Fibroblast of skin of left quadriceps (primary cell): ENCODE measurements at places on chromosomes 7 and 10.

DNA sequence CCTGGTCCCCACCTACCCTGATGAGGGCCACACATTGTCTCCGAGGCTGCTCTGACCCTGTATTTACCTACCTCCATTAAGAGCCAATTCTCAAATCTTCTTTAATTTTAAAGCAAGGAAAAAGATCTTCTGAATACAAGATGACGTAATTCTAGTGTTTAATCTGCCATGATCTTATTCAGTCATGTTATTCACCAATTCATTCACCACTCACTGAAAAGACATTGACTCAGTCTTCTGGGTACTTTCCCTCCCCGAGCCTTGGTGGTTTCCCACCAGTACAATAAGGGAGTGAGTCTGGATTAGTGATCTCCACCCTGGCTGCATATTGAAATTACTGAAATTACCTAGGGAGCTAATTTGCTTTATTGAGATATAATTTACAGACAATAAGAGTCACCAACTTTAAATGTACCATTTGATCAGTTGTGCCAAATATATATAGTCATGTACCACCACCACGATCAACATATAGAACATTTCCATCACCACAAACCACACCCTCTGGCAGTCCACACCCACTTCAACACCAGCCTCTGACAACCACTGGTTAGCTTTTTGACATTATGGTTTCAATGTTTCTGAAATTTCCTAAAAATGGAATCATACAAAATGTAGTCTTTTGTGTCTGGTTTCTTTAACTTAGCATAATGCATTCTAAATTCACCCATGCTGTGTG lies 117.5 kb upstream of the UNC5B start:
- no peak for DNase-seq

GRCh38 chr10:69628891-69629290 lies 1.2 kb upstream of the FAM241B start:
- DNase-seq: no peak

DNA sequence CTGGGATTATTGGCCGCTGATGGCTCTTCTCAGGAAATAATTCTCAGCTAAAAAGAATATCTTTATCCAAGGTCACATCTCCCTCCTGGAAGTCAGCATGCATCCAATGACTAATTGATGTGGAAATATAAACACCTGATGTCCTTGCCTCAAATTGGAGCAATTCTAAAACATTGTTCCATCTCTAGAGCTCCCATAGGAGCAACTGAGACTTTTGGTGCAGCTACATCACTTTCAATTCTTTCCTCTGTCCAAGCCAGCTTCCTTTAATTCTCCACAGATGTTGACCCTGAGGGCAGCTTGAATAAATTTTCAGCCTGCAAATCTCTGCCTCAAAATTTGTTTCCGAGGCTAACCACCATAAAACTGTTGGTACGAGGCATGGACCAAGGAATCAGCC lies 43.9 kb upstream of the KCND2 start:
- no peak for DNase-seq

- DNase-seq: no peak
Observed at GRCh38 chr7:130065500-130066152, 4.7 kb upstream of the KLHDC10 start.

DNA sequence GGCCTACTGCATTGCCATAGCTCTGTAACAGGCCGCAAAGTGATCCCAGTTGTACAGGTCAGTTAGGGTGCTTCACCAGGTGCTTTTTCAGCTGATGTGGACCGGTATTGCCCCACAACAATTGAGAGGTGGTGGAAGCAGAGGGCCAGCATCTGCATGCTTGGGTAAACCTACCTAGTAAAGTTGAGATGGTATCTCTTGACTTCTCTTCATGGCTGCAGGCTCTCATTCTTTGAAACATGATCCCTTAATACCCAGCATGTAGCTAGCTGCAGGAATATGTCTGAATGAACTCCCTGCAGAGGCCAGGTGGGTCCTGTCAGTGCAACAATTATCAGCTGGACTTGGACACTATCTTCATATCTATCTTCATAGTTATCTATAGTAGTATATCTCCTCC lies 60.7 kb upstream of the CCDC6 start:
- DNase-seq: no peak

DNA sequence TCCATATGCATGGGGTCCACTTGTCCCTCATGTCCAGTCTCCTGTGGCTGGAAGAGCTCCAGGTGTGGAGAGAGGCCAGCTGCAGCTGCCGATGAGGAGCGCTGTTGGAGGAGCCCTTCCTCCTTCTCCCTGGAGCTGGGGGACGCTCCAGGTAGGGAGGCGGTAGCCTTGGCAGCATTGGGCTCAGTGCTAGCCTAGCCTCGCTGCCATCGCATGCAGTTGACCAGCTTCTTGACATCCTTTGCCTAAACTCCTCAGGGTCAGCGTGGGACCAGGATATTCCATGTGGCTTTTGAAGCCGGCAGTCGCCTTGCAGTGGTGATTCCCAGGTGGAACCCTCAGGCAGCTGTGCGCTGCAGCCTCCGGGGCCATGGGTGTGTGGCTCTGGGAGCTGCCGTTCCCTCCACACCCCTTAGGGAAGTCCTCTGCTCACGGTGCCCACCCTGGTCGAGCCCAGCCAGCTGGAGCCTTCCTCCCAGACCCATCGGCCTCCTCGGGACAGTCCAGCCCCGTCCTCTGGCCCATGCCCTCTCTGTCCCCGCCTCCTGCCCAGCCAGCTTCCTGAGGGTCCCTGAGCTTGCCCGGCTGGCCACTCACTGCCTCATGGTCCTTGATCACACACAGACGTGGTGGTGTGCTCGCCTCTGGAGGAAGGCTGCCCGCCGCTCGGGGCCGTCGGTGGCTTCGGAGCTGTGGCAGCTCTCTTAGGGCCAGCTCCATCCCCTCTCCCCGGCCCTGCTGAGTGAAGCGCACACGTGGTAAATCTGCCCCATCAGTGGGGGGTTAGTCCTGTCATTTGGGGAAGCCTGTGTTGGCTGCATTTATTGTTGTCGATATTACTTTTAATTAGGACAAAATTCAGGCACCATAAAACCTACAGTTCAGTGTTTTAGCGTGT lies 21.2 kb downstream of the INPP5A start:
- DNase-seq: no peak
